ENCODE measurements at places on chromosomes 11 and 22. TPM values are rescaled to one million over a fixed set of nuclear protein-coding genes. Genes with fewer than 3 reads are reported as not detected.

Gene SMDT1
- 101 TPM for polyA plus RNA-seq

Gene PRG3
- not detected for polyA plus RNA-seq

Gene CRYBB2
- polyA plus RNA-seq, result 0.53 TPM

Gene TSPO
- 489 TPM for polyA plus RNA-seq

Gene GRM5
- polyA plus RNA-seq, result not detected

Gene MUC15
- polyA plus RNA-seq, result 3.9 TPM

Gene OR1S2
- polyA plus RNA-seq, result not detected

Gene OSBPL5
- polyA plus RNA-seq, result 9.2 TPM

Gene HBB
- 13.0 TPM for polyA plus RNA-seq

Gene CABP4
- 0.50 TPM for polyA plus RNA-seq

Gene ART5
- polyA plus RNA-seq, result 0.45 TPM

Gene LRRC4C
- polyA plus RNA-seq, result not detected

Gene SPI1
- 15.3 TPM for polyA plus RNA-seq

Gene SLC35F2
- 8.7 TPM for polyA plus RNA-seq

Gene MS4A12
- polyA plus RNA-seq, result not detected

Gene FXYD2
- 7.8 TPM for polyA plus RNA-seq

Gene MMP27
- polyA plus RNA-seq, result not detected

Gene GRIK4
- not detected for polyA plus RNA-seq

Gene GGTLC2
- not detected for polyA plus RNA-seq

Gene OR5M10
- not detected for polyA plus RNA-seq

Gene ZP1
- 4.1 TPM for polyA plus RNA-seq

Gene OR4X1
- not detected for polyA plus RNA-seq

Gene PLCB3
- polyA plus RNA-seq, result 12.2 TPM

Gene OR2AG1
- not detected for polyA plus RNA-seq

Gene MRGPRE
- not detected for polyA plus RNA-seq

Gene NXPE4
- not detected for polyA plus RNA-seq

Gene ABCC8
- 5.5 TPM for polyA plus RNA-seq

All from stomach (tissue), 19 donors.